Cardiac fibroblast (primary cell): ENCODE measurements at places on chromosomes 13 and 19.
A peak's percentile ranks its signal among the peaks of the same experiment; 100 is the strongest.

- no peak for DNase-seq
Observed at GRCh38 chr13:85659493-85659892, 139.7 kb downstream of the SLITRK6 start.

GRCh38 chr19:571566-571974 is 826 bp upstream of the BSG start:
- no peak for DNase-seq

DNA sequence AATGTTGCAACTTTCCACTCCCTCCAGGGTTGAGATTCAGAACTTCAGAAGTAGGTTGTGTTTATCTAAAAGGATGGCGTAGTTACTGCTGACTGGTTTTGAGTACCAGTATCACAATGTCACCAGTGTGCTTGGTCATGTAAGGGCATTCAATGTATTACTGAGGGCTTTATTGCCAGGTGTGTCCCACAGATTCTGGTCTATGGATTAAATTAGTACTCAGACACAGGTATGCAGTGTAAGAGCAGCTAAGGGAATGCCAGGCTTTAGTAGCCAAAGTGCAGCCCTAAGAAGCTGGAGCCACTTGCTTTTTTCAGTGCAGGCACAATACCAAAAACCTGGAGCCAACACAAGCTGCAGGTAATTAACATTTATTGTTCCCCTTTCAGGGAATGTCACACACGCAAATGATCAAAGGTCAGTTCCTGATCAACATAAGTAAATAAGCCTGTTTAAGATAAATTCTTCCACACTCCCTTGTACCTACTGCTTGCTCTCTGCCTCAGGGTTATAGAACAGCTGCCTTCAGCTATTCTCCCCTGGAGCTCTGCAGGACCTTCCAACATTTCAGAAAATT is 130.1 kb upstream of the ZNF91 start:
- DNase-seq = no peak

DNA sequence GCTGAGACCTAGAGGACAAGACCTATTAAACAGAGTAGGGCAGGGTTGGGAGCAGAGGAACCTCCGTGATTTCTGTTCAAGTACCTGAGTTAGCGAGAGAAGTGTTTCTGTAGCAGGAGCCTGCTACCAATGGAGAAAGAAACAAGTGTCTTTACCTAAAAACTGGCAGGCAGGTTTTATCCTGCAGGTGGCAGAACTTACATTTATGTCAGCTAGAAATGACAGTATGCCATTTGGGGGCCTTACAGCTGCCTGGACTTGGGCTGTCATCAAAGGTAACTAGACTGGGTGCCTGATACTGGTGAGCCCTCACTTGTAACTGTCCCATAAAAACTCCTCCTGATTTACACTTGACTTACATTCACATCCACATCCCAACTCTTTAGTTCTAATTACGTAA is 185.3 kb upstream of the MIR17HG start:
- no peak for DNase-seq

GRCh38 chr13:60164234-60164889 is 634 bp upstream of the DIAPH3 start:
- peak; percentile 35 for DNase-seq

GRCh38 chr13:45773236-45773635 is 71.1 kb downstream of the CBY2 start:
- DNase-seq = peak; percentile 3

DNA sequence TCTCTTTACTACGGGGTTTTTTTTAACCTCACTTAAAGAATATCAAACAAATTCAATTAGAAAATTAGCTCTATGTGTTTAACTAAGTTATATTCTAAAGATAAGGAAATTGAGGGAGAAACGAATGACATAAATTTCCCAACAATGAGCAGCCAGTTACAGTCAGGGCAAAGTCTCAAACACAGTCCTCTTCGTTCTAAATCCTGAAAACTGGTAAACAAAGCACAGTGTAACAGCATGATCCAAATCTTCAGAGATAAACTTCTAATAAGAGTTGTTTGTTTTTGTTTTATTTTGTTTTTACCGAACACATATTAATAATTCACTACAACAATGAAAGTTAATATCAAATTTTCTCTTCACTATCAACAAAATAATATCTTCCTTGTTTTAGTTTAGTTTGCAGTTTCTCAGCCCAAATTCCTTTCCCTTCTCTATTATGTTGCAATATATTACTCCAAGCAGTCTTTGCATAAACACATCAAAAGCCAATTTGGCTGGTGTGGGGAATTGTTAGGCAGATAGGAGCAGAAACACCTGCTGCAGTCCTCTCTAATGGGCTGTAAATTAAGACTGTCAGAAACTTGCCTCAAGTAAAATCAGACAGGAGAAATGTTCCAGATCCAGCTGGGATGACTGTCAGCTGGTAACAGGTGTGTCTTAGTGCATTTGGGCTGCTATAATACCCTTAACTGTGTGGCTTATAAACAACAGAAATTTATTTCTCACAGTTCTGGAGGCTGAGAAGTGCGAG is 106.5 kb upstream of the SGCG start:
- no peak for DNase-seq

- peak; percentile 30 for DNase-seq
Observed at GRCh38 chr13:75636436-75637180, 478 bp downstream of the LMO7 start.

GRCh38 chr19:17753976-17754375 is 2.7 kb downstream of the FCHO1 start:
- DNase-seq = no peak

GRCh38 chr13:88649855-88650254 is 978.7 kb downstream of the SLITRK5 start:
- no peak for DNase-seq

DNA sequence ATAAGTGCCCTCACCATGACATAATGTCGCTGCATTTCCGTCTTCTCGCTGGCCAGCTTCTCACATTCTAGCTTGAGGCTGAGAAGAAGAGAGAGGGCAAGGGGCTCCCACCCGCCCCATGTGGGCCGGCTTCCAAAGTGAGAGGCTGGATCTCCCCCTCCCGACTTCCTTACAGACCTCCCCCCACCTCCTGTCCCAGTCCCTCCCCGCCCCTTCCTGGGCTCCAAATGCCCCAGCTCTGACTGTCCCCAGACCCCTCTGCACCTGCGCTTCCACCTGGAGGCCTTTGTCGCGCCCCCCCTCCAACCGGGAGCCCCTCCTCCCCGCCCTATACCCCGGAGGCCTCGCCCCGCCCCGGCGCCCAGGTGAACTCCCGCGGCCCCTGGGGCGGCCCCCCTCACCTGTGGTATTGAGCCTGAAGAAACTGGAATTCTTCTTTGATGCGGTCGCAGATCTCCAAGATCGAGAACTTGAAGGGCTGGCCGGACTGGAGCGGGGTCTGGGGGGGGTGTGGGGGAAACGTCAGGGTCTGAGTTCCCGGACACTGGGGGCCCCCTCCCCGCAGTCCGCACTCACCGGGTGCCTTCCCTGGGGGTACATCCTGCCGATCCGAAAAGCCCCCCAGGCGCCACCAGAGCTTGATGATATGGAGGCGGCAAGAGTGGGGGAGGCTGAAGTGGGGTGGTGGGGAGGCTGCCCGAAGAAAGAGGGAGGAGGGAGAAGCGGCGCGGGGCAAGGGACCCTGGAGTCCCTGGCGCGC is 595 bp downstream of the TLE2 start:
- DNase-seq = no peak

DNA sequence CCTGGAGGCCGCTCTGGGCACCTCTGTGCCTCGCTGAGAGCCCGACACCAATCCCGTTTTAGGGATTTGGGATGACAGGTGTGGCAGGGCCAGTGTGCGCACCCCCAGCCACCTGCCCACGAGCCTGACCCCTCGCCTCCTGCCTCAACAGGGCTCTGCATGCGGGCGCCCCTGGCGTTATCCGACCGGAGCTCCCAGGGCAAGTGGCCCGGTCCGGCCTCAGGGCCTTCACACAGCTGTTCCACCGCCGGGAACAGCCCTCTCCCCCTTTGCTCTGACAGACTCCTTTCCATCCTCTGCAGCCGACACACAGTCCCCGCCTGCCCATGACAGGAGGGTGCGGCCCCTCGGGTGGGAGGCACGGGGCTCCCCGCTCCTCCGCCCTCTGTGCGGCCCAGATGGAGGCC is 7.1 kb upstream of the WDR18 start:
- no peak for DNase-seq

DNA sequence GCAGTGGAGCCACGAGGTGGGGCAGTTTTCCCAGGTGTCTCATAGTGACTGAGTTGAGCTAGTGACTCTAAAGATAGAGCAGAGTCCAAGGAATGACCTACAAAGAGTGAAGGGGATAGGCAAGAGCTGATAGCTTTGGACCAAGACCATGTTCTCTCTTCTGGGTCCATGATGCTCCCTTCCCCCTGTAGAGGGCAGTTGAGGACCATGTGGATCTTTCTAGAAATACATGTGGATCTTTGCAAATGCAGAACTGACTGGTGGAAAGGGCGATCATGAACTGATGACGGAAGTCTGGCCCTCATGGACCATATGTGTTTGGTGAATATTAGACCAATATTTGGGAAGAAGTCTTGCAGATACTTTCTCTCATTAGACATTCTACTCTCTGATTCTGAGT is 6.9 kb downstream of the PSG1 start:
- DNase-seq = no peak

GRCh38 chr13:36550177-36550576 is 117.9 kb downstream of the CCNA1 start:
- DNase-seq = no peak

DNA sequence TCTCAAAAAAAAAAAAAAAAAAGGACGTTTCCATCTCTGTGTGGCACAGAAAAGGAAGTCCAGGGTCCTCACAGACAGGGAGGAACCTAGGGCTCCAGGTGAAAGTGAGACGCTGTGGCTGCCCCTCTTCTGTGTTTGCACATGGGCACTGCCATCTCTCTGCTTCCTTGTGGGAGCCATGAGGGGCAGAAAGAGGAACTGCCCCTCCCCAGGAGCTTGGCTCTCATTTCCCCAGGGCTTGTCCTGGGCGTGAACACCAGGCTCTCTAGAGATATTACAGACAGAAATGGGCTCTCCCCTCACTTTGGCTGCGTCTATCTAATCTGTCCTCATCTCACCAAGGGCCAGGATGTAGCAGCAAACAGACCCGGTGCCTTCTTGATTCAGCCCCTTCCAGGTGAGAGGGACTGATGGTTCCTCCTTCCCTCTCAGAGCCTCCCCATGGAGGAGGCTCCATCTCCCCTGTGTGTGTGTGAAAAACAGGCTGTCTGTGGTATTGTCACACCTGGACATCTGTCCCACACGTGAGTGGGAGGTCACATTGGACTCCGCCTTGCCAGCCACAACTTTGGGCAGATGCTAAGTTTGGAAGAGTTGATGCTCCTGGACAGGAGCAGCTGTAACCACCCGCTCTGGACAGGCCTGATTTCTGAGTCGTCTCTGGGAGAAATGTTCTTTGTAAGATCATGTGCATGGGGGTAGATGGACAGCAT is 840 bp upstream of the LILRA4 start:
- no peak for DNase-seq

DNA sequence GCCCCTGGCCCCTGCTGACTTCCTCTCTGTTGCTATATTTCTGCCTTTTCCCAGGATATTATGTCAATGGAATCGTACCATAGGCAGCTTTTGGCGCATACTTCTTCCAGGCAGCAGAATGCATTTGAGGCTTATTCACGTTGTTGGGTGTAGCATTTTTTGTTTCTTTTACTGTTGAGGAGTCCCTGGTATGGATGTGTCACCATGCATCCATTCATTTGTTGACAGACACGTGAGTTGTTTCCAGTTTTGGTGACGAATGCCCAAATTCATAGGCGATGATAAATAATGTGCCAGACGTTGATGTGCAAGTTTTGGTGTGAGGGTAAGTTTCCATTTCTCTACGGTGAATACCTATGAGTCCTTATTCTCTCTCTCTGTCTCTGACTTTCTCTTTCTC is 5.0 kb downstream of the NFILZ start:
- peak; percentile 65 for DNase-seq

GRCh38 chr13:29529754-29530153 is 65.7 kb downstream of the SLC7A1 start:
- no peak for DNase-seq

DNA sequence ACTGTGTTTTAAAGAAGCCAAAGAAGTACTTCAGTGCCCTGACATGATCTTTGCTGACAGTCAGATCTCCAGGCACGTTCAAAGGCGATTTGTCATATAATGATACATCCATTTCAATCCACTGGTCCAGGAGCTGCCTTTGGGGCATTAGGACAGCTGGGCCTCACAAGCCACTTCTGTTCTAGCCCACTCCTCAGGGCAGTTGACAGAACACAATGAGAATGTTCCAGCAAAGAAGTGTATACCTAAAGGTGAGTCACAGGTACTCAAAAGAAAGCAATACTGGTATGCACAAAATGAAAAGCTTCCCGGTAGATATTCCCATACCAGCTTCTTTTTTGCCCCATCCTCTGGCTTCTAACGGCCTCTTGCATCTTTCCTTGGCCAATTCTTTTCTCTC is 12.5 kb upstream of the MAP3K10 start:
- DNase-seq = no peak

DNA sequence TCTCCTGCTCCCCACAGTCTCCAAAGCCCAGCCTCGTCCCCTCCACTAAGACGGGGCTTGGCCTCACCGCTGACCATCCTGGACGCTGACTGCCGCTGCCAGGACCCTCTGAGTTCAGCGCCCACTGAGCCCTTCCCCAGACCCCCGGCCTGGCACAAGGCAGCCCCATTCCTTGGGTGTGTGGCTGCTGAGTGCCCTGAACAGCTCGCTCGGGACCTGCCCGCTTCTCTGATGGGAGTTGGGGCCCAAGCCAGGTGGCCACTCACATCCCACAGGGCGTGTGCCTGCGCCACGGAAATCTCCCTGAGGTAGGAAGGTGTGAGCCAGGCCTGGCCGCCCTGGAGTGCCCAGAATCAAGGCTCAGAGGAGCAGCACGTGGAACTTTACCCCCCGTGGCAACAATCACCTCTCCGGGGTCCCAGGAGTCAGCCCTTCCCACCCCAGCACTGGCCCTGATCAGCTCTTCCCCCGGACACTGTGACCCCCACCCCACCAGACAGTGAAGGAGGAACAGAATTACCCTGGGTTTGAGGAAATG is 20.8 kb downstream of the C13orf46 start:
- no peak for DNase-seq

DNA sequence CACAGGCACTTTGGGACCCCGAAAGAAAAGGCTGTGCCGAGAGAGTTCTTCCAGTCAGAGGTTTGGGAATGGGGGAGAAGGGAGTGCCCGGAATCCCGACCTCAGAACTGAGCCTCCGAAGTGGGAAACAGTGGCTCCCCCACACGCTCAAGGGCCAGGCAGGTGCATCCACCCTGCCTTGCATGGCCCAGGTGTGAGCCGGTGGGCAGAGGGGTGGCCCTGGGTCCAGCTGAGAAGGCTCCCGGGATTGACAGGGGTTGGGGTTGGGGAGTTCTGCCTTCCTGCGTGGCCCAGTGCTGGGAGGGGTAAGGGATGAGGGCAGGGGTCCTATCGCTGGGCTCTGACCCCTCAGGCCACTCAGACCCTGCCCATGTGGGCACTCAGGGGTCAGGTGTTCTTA is 163.5 kb upstream of the TUBA3C start:
- no peak for DNase-seq
